NCI-H748 treated with DMSO at 0.1 percent for 48 hours (cell line): ENCODE measurements at places on chromosomes 16 and 17.
A peak's percentile ranks its signal among the peaks of the same experiment; 100 is the strongest.

DNA sequence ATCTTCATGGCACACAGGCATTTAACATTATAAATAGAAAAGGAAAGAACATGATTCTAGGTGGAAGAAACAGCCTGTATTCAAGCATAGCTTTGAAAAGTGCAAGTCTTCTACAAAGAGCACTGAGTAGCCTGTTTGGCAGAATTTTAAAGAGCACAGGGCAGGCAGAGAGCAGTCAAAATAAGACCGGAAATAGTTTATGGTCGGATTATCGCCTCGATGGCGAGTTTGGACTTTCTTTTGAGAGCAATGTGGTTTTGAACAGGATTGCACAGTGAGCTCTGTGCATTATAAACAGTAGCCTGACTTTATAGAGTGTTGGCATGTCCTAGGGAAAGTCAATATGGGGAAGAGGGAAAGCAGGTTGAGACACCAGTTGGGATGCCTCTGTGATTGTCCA, 6.2 kb upstream of the TMEM100 start:
- no peak for DNase-seq

DNA sequence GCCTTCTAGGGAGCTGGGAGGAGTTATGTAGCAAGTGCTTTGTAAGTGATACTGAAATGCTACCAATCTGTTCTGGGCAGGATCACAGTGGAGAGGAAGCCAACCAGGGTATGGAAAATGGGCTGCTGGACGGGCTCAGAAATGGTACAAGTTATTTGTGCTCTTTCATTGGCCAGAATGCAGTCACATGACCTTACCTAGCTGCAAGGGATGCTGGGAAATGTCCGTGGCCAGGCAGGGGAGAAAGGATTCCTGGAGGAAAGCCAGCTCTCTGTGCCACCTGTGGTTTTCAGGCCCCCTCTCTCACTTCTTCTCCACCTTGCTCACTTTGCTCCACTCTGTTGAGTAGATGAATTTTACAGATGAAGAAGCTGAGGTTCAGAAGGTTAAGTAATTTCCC, 4.8 kb downstream of the EEF2K start:
- no peak for DNase-seq

DNA sequence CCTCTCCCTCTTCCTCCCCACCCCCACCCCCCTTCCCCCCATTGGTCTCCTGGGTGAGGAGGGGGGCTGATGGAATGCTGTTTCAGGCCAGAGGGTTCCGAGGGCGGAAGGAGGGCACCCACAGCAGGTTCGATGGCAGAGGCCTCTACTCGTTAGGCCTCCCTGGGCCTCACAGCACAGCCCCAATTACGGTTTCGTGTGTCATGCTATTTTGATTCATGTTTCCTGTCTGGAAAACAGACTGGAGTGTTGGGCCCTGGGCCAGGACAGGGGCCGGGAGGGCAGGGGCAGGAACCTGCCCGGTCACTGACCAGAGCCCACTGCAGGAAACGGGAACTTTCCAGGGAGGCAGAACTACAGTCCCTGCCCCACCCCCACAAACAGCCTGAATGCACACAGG, 138.2 kb downstream of the C16orf95 start:
- no peak for DNase-seq

DNA sequence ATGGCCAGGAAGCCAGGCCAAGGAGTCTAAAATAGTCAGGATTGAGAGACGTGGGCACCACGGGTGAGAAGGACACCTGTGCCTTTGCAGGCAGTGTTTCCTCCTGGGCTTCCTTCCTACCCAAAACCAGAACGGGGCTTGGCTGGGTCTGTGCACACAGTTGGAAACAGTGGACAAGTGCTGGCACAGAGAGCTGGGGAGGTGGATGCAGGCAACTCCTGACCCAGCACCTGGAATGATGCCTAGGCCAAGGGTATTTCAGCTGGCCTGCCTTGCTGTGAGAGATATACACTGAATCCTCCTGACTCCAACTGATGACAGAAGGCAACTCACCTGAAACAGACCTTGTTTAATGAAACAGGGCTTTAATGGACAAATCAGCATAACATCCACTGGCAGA, 186.2 kb downstream of the SLC39A11 start:
- DNase-seq: no peak

- no peak for DNase-seq
These were observed 25.8 kb upstream of the KLHDC4 start for GRCh38 chr16:87791295-87792204.

DNA sequence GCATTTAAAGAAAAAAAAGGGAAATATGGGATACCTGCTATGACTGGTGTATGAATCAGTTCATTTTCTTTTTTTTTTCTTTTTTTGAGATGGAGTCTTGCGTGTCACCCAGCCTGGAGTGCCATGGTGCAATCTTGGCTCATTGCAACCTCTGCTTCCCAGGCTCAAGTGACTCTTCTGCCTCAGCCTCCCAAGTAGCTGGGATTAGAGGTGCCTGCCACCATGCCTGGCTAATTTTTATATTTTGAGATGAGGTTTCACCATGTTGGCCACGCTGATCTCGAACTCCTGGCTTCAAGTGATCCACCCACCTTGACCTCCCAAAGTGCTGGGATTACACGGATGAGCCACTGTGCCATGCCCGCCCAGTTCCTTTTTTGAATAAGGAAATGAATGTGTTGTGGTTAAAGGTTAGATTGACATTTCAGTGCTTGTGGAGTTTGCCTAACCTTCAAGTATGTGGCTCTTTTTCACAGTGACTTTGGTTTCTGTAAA, 7.7 kb downstream of the HAPSTR1 start:
- DNase-seq: no peak

- no peak for DNase-seq
These were observed 567.9 kb upstream of the CDH11 start for GRCh38 chr16:65689726-65690125.

DNA sequence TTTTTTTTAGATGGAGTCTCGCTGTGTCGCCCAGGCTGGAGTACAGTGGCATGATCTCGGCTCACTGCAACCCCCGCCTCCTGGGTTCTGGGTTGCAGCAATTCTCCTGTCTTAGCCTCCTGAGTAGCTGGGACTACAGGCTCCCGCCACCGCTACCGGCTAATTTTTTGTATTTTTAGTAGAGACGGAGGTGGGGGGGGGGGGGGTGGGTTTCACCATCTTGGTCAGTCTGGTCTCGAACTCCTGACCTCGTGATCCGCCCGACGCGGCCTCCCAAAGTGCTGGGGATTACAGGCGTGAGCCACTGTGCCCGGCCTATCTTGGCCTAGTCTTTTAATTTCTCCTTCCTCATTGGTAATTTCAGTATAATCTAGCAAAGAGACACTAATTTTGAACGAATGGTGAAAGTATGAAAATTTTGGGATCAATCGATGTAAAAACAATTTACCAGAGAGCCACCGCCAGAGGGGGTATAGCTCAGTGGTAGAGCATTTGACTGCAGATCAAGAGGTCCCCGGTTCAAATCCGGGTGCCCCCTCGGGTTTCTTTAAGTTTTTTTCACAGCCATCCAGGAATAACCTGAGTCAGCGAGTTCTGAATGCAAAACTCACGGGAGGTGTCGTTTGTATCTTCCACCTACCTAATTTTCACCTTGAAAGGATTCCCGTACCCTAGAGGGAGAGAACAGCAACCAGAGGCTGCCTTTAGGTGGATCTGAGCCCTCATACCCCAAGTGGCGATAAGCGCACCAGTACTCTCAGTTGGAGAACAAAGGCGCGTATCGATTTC, 2.5 kb upstream of the LASP1 start:
- peak; percentile 76 for DNase-seq

DNA sequence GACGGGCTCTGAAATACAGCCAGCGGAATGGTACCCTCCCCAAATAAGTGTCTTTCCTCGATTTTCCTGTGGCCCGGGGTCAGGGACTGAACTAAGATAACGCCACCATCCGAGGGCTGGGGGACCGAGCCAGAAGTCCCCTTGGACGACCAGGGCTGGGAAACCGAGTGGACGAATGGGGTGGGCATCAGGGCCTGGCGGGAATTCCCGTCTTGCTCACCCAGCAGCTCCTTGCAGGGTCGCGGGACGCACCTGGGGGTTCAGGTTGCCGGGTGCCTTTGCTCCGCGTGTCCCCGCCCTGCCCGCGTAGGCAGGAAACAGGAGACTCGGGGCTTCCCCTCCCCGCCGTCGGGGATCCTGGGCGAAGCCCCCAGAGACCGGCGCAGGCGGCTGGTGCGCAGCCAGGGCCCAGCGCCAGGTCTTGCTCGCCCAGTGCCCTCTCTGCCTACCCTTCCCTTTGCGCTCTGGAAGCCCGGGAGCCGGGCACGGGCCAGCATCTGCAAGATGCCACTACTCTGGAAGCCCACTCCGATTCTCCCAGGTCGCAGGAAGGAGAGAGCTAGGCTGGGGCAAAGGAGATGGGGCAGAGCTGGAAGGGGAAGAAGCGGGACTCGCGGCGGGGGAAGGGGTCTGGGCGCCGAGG, 665 bp upstream of the GRIN2C start:
- no peak for DNase-seq

DNA sequence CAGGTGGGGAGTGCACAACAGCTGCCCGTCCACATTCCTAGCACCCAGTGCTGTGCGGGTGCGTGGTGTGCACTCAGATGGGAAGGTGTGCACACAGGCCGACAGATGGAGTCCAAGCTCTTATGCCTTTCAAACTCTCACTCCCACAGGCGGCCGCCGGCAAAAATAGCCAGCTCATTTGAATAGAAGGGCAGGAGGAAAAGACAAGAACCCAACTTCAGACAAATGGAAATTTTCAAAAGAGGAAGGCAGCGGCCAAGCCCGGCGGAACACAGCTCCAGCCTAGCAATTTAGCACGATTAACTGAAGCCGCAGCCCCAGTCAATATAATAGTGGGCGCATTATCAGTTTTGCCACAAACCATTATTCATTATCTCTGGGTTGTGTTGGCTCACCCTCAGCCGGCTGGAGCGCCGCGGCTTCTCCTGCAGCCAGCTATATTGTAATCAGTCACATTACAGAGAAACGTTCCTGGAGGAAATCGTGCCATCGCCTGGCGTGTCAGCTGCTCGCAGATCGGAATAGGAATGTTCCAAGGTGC, 103.9 kb upstream of the SEC14L1 start:
- DNase-seq: no peak

GRCh38 chr17:75183999-75184884, 1.5 kb upstream of the SUMO2 start:
- no peak for DNase-seq

DNA sequence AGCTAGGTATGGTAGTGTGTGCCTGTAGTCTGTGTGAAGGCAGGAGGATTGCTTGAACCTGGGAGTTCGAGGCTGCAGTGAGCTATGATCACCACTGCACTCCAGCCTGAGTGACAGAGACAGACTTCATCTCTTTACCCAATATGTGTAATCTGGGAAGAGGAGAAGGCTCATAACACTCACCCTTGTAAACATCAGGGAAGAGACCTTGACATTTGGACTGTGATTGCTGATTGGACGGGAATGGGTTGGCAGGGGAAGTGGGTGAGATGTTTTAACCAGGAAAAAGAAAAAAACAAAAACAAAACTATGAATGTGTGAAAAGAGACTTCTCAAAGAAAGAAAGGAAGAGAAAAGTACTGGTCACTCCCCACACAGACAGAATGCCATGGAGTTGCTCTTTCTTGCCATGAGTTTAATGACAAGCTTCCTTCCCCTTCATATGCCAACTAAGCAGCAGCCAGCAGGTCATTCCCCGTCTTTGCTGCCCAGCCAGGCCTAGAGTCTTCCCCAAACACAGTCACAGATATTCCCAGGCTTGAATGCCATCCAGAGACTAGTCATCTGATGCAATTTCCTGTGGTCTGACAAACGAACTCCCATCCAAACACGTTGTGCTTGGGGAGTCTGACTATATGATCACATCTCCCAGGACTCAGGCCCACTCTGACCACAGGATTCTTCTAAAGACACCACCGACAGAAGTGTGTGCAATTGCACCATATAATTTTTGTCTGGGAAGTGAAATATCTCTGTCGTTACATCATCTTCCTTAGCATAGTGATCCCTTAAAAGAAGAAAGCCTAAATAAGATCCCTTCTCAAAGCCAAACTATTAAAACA, 3.6 kb upstream of the XAF1 start:
- DNase-seq: no peak

DNA sequence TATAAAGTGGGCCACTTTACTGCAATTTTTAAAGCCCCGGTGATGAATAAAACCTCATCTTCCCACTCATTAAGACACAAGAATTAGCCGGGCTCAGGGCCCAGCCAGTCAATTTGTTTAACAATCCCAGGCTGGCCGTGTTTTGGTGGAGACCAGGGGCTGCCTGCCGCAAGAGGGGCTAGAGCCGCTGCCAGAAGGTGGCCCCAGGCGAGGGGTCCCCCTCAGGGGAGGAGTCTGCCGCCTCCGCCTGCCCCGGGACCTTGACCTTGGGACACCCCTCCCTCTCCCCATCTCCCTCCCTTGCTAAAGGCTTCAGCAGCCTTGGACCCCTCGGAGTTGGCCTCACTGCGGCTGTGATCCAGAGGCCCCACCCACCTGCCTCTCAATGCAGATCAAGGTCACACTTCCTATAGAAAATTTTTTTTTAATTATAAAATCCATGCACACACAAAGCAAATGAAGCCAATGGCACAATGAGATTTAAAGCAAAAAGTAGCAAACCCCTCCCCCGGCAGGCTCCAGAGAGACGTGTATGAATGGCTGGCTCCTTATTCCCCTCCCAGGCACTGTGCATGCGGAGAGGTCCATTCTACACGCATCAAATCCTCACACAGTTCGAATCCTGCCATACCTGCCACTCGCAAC, 23.0 kb upstream of the SLC38A10 start:
- DNase-seq: no peak

DNA sequence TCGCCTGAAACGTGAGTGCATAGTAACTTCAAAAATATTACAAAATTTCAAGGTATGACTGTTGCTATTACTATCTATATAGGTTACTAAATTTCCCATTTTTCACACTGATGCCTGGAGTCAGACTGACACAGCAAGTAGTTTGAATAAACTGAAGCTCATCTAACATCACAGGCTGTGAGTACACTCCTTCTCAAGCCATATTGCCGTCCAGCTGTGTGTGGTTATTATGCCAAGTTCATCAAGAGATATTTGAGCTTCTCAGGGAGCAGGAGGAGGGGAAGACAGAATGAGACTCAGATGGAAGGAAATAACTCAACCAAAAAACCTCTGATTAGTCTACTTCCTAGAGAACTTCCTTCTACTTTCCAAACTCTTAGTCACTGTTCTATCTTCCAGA, 473.9 kb downstream of the TOX3 start:
- no peak for DNase-seq

DNA sequence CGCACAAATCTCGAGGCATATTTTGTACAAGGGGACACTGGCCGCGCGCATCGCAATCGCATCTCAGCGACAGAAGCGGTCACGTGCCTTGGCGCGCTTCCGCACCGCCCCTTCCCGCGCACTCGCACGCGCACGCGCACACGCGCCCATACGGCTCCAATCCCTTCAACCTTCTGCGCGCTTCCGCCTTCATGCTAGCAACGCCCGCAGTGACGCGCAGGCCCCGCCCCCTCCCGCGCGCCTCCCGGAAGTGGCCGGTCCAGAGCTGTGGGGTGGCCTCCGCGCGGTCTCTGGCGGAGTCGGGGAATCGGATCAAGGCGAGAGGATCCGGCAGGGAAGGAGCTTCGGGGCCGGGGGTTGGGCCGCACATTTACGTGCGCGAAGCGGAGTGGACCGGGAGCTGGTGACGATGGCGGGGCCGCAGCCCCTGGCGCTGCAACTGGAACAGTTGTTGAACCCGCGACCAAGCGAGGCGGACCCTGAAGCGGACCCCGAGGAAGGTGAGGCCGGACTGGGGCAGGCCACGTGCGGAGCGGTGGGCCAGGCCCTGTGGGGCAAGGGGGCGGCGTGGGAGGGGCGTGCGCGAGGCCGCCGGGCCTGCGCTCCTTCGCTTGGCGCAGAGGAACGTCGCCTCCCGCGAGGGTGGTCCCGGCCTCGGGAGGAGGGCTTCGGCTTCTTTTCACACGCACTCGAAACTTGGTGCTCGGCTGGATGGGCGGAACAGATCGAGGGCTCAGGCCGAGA, at the start of gene AATF:
Gene AATF, plus strand, starts transcription at position 238 of the 744 bp plus-strand sequence. Its CDS starts 172 bp downstream, at position 410.
- DNase-seq: peak; percentile 91

GRCh38 chr17:17951524-17951923, 20.7 kb downstream of the TOM1L2 start:
- DNase-seq: no peak
